T-helper 9 cell (primary cell): ENCODE measurements at places on chromosomes 7 and 10.

DNA sequence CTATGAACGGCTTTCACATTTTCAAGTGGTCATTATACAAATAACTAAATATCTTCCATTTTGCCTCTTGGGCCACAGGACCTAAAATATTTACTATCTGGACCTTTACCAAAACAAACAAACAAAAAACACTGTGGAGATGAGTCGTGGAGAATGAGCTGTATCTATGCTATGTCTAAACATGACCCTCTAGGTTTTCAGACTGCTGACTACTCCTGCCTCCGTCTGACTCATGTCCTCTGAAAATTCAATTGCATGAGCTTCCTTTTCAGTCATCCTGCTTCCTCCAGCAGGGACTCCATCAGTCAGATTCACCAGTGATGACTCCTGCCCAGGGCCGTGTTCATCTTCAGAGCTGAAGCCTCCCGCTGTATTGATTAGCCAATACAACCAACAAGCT, 96.8 kb downstream of the COL28A1 start:
- no peak for DNase-seq

- DNase-seq = no peak
These were observed 102.3 kb upstream of the SEMA3E start for GRCh38 chr7:83751217-83751616.

DNA sequence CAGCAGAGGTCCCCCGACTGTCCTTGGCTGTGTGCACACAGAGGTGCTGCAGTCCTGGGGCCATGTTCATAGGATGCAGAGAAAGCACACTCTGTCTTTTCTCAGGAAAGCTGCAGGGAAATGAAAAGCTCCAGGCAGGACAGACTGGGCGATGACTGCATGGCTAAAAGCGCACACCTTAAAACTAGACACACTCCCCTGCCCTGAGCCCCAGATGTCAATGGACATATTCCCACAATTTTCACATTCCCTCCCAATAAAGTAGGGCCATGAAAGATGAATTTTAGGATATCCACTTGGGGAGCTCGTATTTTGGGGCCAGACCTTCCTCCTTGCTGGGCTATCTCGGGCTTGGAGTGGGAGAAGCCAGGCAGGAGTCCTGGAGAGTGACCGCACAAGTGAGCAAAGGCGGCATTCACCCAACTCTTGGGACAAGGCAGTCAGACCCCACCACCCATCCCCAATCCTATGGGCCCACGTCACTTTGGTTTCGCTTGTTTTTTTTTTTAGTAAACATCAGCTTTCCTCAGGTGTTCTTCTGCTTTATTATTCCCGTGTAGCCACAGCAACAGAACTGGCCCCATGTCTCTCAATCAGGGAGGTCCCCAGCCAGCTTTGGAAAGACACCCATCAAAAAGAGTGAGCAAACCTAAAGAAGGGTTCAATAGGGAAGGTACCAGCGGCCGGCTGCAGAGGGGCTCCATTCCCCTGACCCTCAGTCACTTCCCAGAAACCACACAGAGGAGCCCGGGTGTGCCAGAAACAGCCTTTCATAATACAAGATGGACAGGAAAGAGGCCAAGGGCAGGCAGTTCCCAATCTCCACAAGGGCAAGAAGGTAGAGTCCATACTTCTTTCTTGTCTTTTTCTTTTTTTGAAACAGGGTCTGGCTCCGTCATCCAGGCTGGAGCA, 12.7 kb downstream of the GPRIN2 start:
- DNase-seq = no peak

DNA sequence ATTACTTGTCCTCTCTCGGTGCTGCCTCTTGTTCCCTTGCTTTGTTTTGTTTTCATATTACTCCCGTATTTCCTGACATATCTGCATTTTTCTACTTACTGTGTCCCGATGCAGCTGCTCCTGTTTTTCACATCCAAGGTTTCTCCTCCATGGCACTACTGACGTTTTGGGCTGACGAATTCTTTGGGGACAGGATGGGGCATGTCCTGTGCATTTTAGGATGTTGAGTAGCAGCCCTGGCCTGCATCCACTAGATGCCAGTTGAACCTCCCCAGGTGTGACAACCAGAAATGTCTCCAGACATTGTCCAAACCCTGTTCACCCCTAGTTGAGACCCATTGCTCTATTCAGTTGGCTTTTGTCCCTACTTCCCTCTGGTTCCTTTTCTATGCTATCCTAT, 12.4 kb downstream of the ZNF789 start:
- no peak for DNase-seq

GRCh38 chr10:6482737-6483357, 97.2 kb downstream of the PRKCQ start:
- DNase-seq = no peak

GRCh38 chr7:155807789-155808548, 4.3 kb downstream of the SHH start:
- no peak for DNase-seq

GRCh38 chr10:17548770-17549169, 68.4 kb downstream of the HACD1 start:
- no peak for DNase-seq

- no peak for DNase-seq
These were observed 54.7 kb downstream of the ADAMTS14 start for GRCh38 chr10:70726909-70727495.

GRCh38 chr10:44864051-44864450, 47.1 kb upstream of the TMEM72 start:
- no peak for DNase-seq

- DNase-seq = no peak
These were observed 63.9 kb downstream of the VOPP1 start for GRCh38 chr7:55508221-55509011.

- no peak for DNase-seq
These were observed 8.0 kb downstream of the DPYSL4 start for GRCh38 chr10:132194726-132195125.

- DNase-seq = no peak
These were observed 3.6 kb upstream of the CDH23 start for GRCh38 chr10:71392791-71393781.

DNA sequence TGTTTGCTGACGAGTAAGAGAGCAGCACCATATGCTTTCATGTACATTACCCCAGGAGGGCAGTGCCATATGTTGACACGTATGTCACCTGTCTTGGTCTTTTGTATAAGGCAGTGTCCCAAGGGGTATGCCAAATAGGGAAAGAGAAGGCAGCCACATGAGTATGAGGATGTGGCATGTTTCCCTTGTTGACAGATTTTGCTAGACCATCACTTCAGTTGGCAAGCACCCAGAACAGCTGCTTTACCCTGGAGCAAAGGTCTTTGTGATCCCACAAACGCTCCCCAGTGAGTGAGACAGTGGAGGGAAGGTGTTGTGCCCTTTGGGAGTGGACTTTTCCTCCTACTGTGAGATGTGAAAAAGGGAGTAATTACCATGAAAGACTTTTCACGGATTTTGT, 350.1 kb downstream of the ETV1 start:
- no peak for DNase-seq

- no peak for DNase-seq
These were observed 328.2 kb downstream of the GLRX3 start for GRCh38 chr10:130464426-130464825.

- no peak for DNase-seq
These were observed 73.7 kb downstream of the BMPR1A start for GRCh38 chr10:86830043-86830591.

GRCh38 chr10:75352650-75353049, 48.9 kb downstream of the ZNF503 start:
- no peak for DNase-seq

DNA sequence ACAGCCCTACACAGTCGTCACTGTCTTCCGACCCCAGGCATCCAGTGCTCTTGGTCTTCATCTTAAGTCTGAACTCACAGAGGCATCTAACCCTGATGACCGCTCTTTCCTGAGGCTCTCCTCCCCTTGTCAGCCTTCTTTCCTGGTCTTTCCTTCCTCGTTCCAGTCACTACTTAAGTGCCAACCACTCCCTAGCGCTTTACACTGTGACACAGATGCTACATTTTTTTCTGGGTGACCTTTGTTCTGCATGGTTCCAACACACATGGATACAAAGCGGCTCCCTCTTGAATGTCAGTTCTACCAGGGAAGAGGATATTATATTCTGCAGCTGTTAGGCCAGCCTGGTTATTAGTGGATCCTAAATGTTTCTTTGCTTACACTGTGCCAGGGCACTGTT, 12.7 kb downstream of the YWHAG start:
- no peak for DNase-seq

DNA sequence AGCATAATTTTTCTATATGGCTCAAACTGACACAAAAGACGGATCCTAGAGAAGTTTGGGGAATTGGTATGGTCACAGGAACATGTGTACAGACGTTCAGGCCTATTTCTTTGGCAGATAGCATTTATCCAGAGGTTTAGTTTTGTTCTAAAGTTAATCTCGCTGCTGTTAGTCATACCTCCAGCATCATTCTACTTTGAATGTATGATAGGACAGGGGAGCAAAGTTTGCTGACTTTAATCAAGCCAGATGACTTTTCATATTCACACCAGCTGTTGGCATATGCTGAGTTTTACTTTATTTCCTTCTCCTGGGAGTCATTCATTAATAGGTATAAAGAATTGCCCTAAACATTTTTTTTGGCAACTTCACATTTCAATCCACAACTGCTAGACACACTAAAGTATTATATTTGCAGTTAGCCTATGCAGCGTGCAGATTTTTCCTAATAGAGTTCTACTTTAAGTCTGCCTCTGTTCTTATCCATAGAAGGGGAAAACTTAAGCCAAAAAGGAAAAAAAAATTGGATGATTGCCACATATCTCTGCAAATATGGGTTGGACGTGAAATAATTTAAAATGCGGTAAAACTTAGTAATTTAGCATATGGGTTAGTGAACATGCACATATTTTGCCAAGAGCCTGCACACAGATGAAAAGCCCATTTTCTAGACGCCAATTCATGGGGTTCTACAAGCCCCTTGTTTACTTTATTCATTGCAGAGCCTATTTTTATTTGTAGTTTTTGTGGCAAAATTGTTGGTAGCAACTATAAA, 213.1 kb downstream of the C7orf25 start:
- no peak for DNase-seq

DNA sequence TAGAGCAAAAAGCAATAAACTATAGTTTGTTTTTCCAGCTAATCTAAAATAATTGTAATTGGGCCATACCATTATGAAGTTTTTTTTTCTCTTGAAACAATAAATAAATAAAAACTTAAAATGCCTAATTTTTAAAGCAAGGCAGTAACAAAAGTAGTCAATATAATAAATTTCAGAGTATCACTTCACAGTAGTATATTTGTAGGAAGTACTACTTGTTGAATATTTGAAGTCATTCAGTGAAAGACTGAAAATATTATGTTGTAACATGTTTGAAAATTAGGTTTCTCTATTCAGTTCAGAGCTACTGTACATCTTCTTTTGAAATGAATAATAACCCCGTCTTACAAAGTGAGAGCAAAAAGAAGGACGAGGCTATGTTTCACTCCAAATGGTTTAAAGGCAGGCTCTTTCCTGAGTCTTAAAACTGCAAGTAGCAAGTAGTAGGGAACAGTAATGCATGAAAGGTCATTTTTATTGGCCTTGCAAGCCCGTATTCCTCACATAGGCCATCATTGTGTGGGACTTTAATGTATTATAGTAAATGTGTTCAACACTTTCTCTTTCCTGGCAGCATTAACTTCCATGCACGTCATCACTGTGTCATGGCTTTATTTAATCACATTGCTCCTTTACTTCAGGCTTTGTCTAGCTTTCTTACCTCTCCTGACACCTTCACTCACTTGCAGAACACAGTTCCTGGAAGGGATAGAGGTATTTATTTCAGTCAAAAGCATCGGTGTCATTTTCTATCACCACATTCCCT, 141.4 kb downstream of the VTI1A start:
- DNase-seq = no peak

DNA sequence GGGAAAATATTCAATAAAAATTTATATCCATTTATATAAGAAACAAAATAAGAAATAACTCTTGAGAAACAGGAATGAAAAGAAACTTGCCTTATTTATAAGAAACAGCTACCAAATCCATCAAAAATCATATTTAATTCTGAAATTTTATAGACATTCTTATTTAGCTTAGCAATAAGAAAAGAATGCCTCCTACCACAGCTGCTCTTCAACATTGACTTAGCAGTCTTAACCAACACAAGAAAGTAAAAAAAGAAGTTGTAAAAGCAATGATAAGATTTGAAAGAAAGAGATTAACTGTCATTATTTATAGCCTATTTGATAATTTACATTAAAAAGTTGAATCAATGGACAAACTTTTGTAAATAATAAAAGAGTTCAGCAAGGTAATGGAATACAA, 212.8 kb downstream of the ZNF365 start:
- no peak for DNase-seq

- DNase-seq = no peak
These were observed 415.1 kb upstream of the C7orf33 start for GRCh38 chr7:148175512-148175911.

GRCh38 chr7:122380992-122381391, 76.4 kb upstream of the FEZF1 start:
- DNase-seq = no peak

DNA sequence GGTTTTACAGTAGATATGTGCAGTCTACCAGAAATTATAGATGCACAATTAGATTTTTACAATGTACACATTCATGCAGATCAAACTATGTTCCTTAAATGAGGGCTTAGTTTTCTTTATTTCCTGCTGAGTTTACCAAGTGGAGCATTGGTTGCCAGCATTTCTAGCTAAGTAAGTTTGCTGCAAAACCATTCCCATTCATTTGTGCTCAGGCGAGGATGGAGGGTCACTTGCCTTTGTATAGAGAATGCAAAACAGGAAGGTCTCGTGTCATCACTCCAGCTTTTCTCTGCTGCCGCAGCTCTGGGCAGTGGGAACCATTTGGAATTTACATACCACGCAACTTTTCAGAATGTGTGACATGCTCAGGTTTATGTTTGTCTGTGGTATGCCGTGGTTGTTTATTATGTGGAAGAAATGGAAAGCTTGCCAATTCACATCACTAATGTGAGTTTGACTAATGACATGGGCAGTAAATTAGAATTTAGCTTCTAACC, 198.6 kb downstream of the TRIL start:
- DNase-seq = no peak

- DNase-seq = no peak
These were observed 2.5 kb upstream of the ZNF33A start for GRCh38 chr10:38007991-38008390.

DNA sequence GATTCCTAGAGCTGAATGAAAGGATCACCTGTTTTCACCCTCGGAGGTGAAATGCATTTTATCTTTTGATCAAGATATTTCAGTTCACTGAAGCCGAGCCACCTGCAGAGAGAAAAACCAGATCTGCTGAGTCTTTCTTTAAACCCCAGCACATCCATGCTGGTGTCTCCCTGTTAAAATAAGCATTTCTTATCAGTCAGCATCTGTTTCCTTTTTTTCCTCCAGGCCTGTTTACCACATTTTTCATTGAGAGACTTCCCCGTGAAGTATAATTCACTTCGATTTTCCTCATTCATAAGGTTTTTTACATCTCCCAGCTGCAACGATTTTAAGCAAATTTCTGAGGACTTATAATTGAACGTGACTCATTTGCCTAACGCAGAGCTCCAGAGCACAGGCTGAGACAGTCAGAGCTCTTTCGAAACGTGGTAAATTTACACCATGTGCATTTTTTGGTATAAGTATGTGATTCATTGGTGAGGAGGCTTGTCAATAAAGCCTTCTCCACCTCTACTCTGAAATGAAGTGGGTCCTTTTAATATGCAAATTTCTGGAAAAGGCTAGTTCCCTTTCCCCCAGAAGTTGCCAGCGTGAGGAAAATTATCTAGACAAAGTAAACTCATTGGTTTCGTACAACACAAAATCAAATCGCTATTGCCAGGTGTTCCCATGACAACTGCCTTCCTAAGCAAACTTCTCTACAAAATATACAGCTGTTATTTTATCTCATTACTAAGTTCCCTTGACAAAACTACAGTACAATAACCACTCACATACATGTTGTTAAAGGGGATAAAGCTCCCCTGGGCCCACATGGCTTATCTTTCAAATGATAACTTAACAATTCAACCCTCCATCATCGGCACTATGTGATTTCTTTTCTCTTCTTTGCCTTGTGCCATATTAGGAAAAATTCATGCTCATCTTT, 374.8 kb upstream of the AKR1E2 start:
- DNase-seq = no peak
